ENCODE measurements at places on chromosomes 6 and 20.

DNA sequence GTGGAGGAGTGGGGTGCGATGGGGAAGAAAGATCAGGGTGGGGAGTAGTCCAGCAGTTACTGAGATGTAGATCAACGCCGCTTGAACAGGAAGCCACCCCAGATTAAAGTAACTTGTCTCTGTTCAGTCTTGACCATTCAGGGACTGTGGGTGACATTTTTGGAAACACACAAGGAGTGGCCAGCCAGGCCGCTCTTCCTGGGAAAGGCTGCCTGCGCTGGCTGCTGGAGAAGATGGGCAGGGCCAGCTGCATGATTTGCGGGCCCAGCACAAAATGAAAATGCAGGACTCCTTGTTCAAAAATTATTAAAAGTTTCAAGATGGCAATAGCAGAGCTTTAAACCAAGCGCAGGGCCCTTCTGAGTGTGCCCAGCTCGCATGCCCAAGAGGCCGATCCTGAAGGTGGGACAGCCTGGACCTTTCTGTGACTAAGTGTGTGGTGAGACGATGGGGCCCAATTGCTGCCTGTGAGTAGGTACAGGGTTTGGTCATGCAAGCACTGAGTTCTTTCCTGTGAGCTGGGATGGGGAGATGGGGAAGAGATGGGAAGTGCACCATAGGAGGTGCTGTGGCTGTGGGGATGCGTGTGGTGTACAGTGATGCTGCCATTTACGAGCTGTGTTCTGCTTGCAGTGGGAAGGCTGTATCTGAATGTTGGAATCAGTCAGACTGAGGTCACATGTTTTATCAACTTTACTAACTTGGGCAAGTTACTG lies 51.3 kb downstream of the DAAM2 start:
- DNase-seq = no peak

DNA sequence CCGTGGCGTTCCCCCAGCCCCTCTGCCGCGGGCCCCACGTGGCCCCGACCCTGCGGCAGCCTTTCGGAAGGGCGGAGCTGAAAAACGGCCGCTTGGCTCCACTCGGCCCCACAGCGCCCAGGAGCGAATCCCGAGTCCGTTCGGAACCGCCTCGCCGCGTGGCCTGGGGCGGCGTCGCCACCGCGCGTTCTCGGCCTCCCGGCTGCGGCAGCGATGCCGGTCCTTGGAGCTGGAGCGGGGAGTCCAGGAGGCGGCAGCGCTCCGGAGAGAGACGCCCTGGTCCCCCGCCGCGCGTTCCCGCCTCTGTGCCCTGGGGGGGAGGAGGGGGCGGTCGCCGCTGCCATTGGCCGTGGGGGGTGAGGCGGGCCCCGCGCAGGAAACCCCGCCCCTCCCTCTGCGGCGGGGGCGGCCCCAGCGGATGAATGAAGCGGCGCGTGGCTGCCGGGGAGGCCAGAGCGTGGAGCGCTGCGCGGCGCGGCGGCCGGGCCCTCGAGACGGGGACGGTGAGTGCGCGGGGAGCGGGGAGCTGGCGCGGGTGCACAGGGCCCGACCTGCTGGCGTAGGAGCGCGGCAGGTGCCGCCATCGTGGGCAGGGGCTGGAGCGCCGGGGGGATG lies at the start of gene SLCO4A1:
TSS of gene SLCO4A1 (plus strand) at position 453 of the 615 bp plus-strand sequence. CDS start 13,952 bp downstream, outside the sequence.
- peak; percentile 82 for DNase-seq

GRCh38 chr20:42442716-42443115 lies 747.0 kb downstream of the PTPRT start:
- no peak for DNase-seq

DNA sequence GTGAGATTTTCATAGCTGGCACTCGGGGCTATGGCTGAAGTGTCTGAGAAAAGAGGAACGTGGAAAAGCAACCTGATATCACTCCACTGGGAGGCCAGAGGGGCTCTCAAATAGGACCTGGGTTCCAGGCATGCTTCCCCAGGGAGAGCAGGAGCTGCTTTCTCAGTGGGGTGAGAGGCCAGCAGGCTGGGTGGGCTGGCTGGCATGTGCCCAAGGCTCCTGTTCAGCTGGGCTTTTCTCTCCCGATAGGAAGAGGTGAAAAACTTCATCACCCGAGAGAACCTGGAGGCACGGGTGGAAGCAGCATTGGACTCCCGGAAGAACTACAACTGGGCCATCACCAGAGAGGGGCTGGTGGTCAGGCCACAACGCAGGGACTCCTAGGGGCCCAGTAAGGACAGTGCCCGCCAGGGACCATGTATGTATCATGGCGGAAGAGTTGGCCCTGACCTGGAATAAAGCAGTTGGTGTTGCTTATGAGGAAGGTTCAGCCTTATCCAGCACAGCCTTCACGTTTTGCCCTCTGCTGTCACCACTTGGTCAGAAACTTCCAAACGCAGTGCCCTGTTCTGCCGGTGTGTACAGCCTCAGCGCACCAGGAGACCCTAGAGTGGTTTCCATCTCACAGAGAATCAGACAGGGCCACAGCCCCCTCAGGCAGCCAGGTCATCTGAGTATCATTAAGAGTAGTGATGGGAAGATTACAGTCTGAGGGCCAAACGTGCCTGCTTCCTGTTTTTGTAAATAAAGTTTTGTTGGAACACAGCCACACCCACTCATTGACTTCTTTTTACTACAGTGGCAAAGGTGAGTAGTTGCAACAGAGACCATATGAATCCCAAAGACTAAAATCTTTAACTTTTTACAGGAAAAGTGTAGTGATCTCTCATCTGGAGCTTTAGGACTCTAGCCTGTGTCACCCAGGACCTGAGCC lies 1.9 kb downstream of the MRPS26 start:
- no peak for DNase-seq

GRCh38 chr20:4247898-4248858 lies 232.8 kb upstream of the RNF24 start:
- no peak for DNase-seq

DNA sequence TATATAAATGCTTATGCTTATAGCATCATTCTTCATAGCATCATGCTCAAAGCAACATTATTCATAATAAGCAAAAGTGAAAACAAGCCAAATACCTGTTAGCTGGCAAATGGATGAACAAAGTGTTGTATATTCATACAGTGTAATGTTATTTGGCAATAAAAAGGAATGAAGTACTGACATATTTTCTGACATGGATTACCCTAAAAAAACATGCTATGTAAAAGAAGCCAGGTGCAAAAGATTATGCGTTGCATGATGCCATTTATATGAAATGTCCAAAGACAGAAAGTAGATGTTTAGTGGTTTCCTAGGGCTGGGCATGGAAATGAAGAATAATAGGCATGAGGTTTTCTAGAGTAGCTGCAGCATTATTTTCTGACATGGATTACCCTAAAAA lies 77.1 kb downstream of the GFRA4 start:
- no peak for DNase-seq

GRCh38 chr20:8425016-8425415 lies 292.9 kb downstream of the PLCB1 start:
- no peak for DNase-seq

GRCh38 chr6:123962508-123962907 lies 158.8 kb downstream of the NKAIN2 start:
- DNase-seq = peak; percentile 90

GRCh38 chr20:35828434-35828833 lies 56.6 kb downstream of the PHF20 start:
- DNase-seq = peak; percentile 52

GRCh38 chr20:48709744-48710143 lies 118.1 kb downstream of the PREX1 start:
- no peak for DNase-seq

DNA sequence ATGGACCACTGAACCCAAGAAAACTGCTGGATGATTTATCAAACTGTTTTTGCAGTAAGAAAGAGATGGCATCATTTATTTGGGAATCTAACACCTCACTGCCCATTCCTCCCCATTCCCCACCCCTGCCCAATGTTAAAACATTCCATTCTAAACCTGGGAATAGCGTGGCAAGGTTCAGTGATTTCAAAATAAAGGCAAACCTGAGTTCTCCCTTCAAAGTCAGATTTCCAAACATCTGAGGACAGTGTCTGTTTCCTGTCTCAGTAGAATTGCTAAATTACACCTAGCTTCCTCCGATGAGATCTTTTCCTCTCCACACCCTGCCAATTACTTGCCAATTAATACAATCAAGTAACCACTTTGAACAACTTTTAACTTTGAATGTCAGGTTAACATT lies 127.4 kb upstream of the ARMC2 start:
- DNase-seq = no peak

DNA sequence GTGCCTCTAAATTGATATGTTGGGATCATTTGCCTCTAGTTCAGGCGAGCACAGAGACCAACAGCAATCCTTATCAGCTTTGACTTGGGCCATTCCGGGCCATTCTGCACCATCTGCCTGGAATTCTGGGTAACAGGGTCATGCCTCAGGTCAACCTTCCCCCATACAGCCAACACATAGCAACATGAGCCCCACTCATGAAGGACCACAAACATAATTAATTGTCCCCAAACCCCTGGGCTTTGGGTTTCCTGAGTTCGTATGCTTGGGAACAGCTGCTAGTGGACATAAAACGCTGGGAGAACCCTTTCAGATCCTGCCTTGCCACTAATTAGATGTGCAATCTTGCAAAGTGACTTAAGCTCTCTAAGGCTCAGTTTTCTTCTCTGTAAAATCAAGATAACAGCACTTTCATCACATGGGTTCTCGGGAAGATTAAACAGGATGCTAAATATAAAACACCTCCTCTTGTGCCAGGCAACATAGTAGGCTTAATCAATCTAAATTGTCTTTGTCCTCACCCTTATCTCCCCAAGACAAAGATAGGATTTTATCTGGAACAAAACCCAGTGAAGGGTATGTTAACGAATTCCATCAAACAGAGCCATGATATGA lies 426.5 kb downstream of the CD83 start:
- DNase-seq = peak; percentile 70

DNA sequence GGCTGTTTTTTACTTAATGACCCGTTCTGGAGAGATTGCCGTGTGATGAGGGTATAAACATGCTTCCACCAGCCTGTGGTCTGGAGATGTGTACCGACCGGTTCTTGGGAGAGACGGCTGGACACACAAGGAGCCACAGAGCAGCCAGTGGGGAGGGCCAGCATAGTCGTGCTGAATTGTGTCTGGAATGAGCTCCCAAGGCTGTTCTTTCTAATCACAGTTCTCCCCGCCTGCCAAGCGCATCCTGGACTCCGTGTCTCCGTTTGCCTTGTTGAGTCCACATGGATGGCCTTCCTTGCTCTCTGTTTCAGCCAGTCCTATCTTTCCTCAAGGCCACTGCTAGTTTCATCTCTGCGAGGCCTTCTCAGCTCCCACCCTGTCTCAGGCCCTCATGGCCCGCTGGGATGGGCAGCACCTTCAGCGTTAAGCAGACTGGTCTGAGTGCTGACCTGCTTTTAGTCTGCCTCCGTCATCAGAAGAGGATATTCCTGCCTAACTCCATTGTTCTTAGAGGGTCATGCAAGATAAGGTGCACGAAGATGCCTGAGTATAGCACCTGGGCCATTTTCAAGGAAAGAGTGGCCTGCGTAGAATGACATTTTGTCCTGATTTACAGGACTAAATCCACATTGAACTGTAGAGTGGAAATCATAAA lies 20.6 kb downstream of the MANBAL start:
- DNase-seq = no peak

DNA sequence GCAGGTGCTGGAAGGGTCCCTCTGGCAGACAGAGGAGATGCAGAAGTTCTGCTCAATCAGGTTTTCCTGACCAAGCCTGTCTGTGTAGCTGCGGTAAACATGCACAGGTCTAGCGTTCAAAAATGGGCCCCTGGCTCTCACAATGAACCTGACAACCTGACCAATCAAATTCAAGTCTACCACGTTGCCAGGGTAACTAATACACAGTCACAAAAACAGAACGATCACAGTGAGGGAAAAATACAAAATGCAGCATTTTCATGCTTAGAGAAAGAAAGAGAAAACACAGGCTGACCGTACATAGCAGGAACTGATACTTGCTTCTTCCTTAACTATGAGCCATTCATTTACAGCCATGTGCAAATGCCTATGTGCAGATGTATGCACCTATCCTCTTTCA lies 353.1 kb upstream of the TSHZ2 start:
- no peak for DNase-seq

DNA sequence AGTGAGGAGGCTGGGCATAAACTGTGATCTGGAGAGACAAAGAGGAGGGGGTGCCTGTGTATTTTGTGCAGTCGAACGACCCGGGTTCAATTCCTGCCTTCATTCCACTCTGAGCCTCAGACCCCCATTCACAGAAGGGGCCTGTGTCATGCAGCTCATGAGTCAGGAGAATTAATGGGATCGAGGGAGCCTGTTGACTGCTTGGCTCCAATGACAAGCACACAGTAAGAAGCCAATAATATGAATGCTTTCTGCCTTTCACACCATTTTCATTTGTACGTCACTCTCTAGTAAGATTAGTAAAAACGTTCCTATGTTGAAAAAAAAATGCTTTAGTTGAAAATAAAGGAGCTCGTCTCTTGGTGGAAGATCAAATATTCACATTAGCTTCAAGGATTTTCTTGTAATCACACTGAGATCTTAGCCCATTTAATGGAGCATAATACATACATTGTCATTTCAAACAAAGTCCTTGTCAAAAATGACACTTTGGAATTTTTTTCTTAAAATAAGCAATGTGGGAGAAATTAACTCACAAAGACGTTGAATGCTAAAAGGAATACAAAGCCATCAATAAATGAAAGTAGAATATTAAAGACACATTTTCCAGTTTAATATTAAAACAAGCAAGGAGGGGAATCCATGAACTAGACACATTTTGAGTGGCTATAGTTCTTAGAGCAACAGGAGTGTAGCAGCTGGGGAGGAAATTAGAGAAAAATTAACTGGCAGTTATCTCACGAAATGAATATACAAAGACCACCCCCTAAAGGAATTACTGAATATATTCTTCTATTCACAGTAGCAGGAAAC lies 246.7 kb upstream of the AFDN start:
- DNase-seq = no peak

DNA sequence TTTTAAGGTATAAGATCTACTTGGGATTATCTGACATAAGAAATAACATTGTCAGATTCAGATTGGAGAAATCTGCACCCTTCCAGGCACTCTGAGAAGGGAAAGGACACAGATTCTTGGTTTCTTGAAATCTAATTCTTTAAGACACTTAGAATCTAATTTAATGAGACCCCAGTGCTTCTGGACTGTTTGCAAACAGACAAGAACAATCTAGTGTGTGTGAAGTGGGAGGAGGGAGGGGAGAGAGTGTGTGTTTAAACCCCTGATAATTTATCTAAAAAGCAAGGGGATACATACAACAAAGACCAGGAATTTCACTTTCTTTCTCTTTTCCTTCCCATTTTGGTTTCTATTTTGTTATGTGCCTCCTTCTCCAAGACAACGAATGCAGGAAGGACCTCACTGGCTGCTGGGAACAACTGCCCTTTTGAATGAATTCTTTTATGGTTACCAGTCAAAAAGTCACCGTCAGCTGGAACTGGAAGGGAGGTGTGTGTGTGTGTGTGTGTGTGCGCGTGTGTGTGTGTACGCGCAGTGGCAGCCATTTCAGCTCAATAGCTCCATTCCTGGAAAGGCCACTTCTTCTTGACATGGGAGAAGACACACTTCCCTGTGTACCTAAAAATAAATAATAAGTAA lies 129.4 kb downstream of the BCAS1 start:
- DNase-seq = no peak

DNA sequence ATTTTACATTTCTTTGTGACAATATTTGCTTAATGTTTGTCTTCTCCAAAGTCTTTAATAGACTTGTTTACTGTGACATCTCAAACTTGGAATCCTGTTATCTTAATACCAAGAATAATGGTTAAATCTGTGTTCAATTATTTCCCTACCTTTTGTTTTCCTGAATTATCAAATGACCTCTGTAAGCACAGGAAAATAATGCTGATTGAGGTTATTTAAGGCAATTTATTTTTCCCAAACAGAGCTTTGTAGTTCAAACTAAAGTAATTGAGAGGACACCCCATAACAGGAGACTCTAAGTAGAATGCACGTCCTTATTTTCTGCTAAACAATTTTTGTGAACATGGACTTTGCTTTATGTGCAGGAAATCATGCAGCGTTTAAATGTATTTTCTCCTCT lies 195.0 kb downstream of the BTBD3 start:
- DNase-seq = no peak
